ENCODE measurements at places on chromosomes 4 and X.

GRCh38 chr4:180665994-180666824 is 1577.0 kb upstream of the TENM3 start:
- peak; percentile 73 for DNase-seq
- H3K36me3 ChIP-seq: no peaks in the 10 kb centered on the region
- no peaks in the 10 kb centered on the region for H3K27me3 ChIP-seq
- peak overlapping the region; percentile 43 for H3K4me3 ChIP-seq

GRCh38 chr4:105686571-105686970 is 21.9 kb downstream of the INTS12 start:
- H3K27me3 ChIP-seq: no peaks in the 10 kb centered on the region
- peak; percentile 84 for DNase-seq
- no peak overlapping the region for H3K4me3 ChIP-seq
- peaks cover 14% of the 10 kb centered on the region for H3K4me1 ChIP-seq

- H3K27me3 ChIP-seq: no peaks in the 10 kb centered on the region
- H3K27ac ChIP-seq: no peak overlapping the region
- no peak for DNase-seq
- H3K36me3 ChIP-seq: no peaks in the 10 kb centered on the region
Observed at GRCh38 chrX:67893931-67894330, 350.1 kb downstream of the AR start.

- H3K27ac ChIP-seq: no peak overlapping the region
- no peak for DNase-seq
- H3K27me3 ChIP-seq: no peaks in the 10 kb centered on the region
- H3K4me3 ChIP-seq: no peak overlapping the region
Observed at GRCh38 chr4:113838460-113838859, 76.9 kb upstream of the CAMK2D start.

- H3K4me3 ChIP-seq: no peak overlapping the region
- H3K36me3 ChIP-seq: no peaks in the 10 kb centered on the region
- no peaks in the 10 kb centered on the region for H3K4me1 ChIP-seq
- no peak overlapping the region for H3K27ac ChIP-seq
- no peak for DNase-seq
Observed at GRCh38 chrX:47297874-47298273, 65.1 kb downstream of the USP11 start.

DNA sequence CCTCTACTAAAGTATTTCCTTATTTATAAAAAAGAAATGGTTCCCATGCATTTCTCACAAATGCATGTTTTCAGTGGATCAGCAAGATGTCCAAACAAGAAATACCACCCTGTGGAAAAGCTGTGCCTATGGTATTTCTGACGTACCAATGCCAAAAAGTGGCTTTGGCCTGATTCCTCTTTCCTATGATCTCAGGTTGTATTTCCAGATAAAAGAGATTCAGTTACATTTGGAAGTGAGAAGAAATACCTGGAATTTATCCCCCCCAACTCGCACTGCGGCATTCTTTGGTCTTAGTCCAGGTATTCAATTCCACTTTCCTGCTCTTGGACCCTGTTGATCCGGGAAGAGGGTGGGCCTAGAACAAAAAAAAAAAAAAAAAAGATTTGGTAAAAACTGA is 815.9 kb upstream of the FRG1 start:
- no peaks in the 10 kb centered on the region for H3K36me3 ChIP-seq
- no peak overlapping the region for H3K4me3 ChIP-seq
- no peak for DNase-seq
- no peak overlapping the region for H3K27ac ChIP-seq

DNA sequence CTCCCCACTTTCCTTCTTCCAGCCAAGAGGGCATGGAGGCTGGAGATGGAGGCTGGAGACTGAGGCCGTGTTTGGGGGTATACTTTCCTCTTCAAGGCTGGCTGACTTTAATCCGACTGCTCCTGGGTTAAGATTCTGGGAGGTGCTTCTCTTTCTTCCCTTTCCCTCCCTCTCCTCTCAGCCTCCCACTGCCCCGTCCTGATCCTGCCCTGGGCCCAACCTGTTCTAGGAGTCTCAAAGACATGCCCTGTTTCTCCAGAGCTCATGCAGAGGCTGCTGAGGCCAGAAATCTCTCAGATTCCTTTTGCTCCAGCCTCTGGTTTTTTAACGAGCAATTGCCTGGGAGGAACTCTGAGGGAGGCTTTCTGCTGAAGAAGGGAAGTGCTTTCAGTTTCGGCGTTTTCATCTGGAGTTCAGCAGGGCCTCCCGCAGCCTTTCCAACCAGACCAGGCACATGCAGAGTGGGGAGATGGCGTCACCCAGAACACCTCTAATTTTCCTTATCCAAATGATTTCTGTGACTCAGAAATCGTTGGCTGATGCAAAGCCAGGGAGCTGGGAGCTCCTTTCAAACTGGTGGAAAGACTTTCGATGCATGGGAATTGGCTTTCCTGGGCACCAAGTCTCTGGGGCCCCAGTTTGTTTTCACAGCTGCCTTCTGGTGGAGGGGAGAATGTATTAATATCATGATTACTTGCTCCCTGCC is 34.5 kb upstream of the FAM9C start:
- H3K4me3 ChIP-seq: no peak overlapping the region
- no peak overlapping the region for H3K27ac ChIP-seq
- peaks cover 9% of the 10 kb centered on the region for H3K27me3 ChIP-seq
- DNase-seq: no peak
- no peaks in the 10 kb centered on the region for H3K36me3 ChIP-seq
- H3K4me1 ChIP-seq: peaks cover 20% of the 10 kb centered on the region

DNA sequence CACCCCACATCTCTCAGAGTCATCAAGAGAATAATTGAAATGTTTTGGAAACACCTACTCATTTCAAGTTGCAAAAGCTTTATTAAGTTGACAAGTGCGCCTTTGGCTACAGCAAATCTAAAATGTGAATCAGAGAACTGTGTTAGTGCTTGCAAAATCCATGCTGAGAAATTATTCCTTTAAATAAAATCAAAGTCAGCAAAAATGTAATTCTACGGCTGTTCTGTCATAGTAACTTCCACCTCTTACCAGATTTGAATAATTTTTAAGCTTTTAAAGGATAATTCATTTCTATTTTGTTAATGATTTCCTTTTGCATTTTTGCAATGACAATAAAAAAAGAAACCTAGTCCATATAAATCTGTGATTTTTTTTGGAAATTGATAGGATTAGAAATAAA is 1779.1 kb downstream of the STIM2 start:
- H3K4me1 ChIP-seq: no peaks in the 10 kb centered on the region
- no peak overlapping the region for H3K4me3 ChIP-seq
- no peak overlapping the region for H3K27ac ChIP-seq
- DNase-seq: no peak

GRCh38 chr4:99633772-99634171 is 23.9 kb downstream of the C4orf54 start:
- no peaks in the 10 kb centered on the region for H3K36me3 ChIP-seq
- H3K4me1 ChIP-seq: peaks cover 12% of the 10 kb centered on the region
- DNase-seq: no peak
- H3K4me3 ChIP-seq: no peak overlapping the region
- peaks cover 3% of the 10 kb centered on the region for H3K27me3 ChIP-seq
